ENCODE measurements at places on chromosomes 6 and 20.

DNA sequence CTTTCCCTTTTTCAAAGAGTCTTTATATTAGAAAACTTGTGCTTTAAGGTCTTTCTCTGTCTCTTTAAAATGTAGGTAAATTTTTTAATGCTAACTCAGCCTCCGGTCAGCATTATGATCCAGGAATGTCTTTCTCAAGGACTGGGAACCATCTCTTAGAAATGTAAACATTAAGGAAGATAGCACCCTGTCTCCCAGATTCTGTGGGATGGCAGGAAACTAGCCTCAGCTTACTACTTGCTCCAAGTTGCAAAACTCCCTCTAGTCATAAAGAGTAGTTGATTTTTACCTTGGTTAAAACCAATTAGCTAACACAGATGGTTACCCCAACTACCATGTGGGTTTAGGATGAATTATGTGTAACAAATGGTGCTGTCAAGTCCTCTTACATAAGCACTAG is 4.7 kb upstream of the TAAR1 start:
- no peak for DNase-seq

- DNase-seq = no peak
Measured at GRCh38 chr6:70811788-70812187, 144.1 kb downstream of the SMAP1 start.

DNA sequence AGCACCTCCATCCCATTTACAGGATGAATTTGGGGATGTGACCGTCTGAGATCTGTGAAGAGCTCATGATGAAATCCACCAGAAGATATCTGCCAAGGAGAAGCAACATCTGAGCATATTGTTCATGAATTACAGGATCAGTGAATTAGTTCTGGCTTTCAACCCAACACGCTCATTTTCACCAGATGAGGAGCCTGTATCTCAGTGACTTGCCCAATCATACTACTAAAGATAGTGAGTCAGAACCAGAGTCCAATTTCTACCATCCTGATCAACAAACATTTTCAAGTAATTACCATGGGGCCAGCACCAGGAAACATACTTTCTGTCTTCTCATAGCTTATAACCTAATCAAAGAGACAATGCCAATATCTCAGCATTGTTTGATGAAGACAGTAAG is 116.6 kb downstream of the ZDHHC14 start:
- DNase-seq = no peak

DNA sequence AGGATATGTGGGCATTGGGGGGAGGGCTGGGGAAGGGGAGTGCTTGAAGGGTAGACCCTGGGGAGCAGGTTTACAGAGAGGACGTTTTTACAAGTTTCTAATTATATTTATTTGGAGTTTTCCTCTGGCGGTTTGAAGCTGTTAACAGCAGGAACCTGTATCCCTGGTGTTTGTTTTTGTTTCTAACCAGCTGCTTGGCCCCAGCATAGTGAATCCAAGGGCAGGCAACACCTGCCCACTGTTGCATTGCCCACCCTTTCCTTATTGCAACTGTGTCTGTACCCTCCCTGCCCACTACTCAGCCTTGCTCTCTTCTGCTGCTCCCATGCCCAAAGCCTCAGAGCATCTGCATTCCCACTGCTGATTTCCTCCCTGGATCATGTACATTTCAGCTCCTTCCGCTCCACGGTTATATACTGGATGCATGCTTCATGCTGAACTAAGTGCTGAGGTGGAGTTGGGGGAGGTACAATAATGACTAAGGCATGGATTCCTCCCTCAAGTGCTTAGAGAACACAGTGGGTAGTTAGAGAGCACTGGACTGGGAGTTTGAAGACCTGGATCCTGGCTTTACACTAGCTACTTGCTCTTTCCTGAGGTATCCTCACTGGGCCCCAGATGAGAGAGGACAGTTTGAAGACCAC is 6.0 kb downstream of the SCUBE3 start:
- DNase-seq = peak; percentile 43
